ENCODE measurements at places on chromosomes 11 and 22.

DNA sequence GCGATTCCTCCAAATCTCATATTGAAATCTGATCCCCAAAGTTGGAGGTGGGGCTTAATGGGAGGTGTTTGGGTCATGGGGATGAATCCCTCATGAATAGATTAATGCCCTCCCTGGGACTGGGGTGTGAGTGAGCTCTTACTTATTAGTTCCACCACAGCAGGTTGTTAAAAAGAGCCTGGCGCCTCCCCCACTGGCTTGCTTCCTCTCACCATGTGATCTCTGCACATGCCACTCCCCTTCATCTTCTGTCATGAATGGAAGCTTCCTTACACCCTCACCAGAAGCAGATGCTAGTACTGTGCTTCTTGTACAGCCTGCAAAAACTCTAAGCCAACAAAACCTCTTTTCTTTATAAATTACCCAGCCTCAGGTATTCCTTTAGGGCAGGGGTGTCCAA is 8.8 kb downstream of the RRAS2 start:
- no peak for DNase-seq

DNA sequence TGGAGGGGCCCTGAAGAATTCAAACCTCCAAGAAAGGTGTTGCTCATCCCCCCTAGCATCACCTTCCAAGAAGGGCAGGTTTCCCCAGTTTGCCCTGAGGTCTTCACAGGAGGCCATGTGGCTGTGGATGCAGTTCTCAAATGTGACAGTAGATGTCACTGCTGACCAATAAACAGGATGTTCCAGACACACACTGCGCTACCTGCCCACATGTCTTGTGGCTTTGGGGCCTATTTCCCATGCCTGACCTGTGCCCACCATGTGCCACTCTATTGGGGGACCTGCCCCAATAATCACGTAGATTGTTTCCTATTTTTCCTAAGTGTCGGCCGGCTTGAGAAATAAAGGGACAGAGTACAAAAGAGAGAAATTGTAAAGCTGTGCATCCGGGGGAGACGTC is 4.5 kb downstream of the GSTT2 start:
- peak; percentile 67 for DNase-seq

DNA sequence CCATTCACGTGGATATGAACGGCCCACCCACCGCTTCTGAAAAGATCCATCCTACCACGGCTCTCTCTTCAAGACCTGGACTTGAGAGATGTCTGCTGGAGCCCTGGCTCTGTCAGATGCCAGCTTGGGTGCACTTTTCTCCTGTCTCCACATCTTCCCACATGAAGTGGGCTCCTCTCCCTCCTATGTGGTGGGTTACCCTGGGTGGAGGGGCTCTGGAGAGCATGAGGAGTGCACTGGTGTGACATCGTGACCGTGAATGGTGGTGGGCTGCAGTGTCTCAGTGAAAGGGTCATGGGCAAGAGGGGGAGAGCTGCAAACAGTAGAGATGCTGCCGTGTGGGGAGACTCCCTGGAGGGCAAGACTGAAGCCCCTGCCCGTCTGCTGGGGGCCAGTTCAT is 76.4 kb downstream of the CTTN start:
- DNase-seq: no peak

GRCh38 chr11:120273432-120273831 is 33.5 kb downstream of the POU2F3 start:
- DNase-seq: no peak

DNA sequence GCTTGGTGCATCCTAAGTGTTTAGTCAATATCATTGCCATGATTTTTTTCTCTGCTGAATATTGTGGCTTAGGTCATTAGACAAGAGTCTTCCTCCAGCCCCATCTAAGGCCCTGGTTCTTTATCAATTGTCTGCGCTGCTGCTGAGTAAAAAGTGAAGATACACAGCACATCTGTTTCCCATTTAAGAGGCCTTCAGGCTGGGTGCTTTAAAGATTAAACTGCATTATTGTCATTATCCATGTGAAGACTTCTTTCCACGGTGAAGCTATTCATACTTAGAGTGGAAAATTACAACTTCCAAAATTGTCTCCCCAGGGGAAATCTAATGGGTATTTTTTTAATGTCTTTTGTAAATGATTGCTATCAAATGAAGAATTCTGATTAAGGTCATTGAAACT is 719.8 kb upstream of the LRRC4C start:
- DNase-seq: no peak

DNA sequence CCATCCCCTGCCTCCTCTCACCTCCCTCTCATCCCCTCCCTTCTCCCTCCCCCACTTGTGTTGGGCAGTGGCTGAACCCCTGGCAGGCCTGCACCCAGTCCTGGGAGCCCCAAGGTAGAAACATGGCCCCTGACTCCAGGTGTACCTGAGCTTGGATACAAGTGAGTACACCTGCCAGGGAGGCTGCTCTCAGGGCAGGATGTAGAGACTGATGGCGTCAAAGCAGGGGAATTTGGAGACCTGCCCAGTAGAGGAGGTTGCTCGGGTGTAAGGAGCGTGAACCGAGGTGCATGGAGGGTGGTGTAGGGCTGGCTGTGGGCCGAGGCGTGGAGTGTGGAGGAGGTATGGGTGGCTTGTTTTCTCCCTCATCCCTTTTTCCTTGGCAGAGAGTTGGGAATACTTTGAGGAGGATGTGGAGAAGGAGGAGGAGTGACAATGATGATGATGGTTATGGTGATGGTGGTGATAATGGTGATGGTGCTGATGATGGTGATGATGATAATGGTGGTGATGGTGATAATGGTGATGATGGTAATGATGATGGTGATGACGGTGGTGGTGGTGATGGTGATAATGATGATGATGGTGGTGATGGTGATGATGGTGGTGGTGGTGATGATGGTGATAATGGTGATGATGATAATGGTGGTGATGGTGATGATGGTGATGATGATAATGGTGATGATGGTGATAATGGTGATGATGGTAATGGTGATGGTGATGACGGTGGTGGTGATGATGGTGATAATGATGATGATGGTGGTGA is 12.3 kb downstream of the MRGPRG start:
- DNase-seq: no peak

DNA sequence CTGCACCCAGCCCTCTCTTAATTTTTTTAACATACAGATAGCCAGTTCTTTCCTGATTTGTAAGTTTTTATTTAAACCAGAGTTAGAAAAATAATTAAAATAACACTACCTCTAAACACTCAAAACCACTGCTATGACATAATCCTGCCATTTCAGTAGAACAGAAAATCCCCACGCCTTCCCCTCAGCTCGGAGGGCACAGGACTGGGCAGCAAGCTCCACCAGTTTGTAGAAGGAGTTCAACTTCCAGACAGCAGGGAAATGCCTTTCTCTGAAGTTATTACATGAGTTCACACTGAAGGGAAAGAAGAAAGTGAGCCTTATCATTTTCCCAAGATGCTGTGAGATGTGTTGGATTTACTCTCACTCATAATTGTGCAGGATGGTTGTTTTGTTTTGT is 114.4 kb downstream of the MRTFA start:
- no peak for DNase-seq

GRCh38 chr11:3831378-3832239 is 9.2 kb downstream of the RHOG start:
- peak; percentile 94 for DNase-seq

- peak; percentile 53 for DNase-seq
Observed at GRCh38 chr11:1310772-1311468, 1.5 kb upstream of the TOLLIP start.

DNA sequence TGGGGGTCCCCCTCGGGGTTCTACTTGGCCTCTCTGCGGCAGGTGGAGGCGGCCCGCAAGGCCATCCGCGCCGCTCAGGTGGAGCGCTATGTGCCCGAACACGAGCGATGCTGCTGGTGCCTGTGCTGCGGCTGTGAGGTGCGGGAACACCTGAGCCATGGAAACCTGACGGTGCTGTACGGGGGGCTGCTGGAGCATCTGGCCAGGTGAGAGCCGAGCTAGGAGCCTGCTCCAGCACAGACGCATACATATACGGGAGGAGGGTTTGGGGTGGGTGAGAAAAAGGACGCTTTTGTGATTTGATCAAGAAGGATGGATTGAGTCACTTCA is 415 bp downstream of the CENATAC start:
- DNase-seq: no peak

DNA sequence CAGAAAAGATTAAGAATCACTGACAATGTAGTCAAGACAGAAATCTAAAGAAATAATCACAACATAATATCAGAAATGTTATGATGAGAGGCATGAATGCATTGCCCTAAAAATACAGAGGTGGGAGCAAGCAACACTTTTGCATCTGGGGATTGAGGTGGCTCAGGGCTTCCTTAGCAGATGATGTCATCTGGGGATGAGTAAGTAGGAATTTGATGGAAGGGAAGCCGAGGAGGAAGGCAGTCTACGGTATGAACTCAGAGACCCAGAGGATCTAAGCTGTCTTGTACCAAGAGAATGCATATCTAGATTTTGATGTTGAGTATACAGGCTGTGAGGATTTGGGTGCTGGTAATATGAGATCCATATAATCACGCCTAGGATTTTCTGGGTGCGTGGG is 193.0 kb upstream of the SNX19 start:
- no peak for DNase-seq

DNA sequence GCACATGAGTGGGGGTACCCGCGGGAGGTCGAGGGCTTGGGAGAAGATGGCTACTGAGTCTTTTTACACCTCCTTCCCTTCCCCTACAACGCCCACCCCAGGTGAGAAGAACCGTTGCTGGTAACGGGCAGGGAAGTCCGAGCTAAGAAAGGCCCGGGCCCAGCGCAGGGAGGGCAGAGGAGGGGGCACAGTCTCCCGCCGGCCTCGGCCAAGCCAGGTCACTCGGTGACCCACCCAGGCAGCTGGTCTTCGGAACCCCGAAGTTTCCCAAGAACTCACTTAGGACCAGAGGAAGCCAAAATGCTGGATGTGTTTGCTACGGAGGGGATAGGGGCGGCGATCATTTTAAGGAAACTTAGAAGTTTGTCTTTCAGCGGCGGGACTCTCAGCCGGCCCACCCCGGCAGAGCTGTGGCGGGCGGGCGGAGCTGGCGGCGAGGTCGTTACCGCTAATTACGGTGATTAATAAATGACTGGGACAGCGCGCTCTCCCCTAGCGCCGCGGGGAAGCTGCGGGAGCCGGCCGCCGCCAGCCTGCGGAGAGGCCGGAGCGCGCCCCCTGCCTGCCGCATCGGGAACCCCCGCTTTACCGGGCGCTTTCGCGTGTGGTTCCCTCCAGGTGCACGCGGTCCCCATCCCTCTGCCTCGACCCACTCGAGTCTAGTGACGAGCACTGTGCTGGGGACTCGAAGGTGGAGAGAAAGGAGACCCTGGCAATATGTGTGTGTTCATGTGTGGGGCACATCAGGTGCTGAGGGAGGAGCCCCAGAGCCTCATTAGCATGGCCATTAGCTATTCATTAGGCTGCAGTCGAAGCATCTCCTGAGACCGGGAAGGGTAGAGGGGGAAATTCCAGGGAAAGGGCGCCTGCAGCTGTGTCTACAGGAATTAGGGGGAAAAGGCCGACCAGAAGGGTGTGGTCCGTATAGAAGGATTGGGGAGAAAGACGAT is 945 bp downstream of the ROBO3 start:
- peak; percentile 6 for DNase-seq

DNA sequence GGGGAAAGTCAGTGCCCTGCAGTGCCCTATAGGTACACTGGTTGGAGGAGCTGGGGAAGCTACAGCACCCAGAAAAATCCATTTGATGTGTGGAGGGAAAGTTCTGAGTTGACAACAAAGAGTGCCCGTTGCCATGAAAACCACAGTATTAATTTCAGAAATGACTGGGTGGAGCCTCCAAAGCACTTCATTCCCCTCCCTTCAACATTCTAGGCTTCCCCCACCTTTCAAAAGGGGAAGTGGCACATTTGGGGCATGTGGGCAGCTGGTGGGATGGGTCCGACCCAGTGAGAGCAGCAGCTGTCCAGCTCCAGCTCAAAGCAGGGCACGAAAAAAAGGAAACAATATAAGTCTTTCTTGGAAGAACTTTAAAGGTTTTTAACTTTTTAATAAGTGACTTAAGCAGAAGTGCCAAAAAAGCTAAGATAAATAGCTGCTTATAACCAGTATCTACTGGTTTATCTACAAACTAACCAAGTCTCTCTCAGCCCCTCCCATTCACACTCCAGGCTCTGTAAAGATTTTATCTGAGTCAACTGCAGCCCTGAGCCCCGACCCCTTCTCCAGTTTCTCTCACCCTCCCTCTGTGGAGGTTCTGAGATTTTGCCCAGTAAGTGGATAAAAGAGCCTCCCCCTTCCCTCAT is 9.0 kb upstream of the AHNAK start:
- peak; percentile 89 for DNase-seq

DNA sequence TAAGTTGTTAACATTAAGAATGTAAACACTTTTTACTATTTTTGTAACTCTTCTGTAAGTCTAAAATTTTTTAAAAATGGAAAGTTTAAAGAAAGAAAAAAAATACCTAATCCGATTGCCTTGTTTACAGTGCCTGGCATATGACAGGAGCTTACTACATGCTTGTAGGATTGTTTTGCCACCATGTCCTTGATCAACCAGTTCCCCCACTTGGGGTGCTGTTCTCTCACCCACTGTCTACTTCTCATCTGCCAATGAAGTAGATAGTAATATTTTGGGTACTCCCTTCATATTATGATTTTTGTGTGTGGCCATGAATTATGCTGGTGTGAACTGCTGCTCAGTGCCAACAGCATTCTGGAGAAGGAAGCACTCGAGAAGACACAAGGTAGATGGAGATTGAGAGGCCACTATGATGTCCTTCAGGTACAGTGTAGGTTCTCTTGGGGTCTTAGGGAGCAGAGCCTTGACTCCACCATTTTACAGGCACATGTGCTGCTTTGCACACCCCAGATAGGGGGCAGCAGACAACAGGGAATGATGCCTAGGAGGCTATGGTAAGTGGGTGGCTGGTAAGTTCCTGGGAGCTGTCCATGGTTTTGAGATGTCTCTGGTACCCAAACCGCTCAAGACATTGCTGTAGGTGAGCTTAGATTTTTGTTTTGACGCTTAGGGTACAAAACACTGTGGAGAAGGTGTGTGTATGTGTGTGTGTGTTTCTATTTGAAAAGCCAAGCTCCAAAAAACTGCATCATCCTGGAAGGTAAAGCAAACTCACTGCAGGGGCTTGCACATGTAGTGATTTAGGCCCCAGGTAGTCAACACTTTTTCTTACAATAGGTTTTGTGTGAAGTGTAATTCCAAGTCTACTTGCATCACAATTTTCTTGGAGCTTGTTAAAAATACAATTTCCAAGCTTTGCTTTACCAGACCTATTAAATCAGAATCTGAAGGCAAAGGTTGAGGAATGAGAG is 494.5 kb upstream of the LARGE1 start:
- peak; percentile 6 for DNase-seq

DNA sequence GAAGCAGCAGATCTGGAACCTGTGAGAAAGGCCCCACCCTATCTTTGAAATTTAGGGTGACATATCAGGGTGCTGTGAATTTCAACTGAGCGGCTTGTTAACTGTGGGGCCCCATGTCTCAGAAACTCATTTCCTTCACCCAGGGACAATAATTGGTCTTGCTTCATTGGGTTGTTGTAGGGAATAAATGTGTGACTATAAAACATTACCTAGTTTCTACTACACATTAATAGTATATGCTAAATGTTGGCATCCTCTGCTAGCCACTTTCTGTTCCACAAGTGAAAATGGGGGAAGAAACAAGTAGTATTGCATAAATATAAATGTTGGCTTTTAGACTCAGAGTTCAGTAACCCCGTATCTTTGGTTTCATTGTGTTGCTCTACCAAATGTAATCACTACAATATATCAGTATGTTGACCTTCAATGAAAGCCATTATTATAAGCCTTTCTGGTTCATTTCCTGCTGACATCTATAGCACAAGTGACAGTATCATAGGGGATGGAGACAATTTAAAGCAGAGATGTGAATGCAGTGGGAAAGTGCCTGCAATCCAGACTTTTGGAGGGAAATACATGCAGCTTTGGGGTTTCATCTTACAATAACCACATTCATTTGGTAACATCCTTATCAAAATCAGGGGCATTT is 905.5 kb upstream of the RAG2 start:
- no peak for DNase-seq
